ENCODE measurements at places on chromosomes 5 and 9.
A peak's percentile ranks its signal among the peaks of the same experiment; 100 is the strongest.

- DNase-seq: no peak
Observed at GRCh38 chr9:130918101-130918825, 20.8 kb downstream of the FIBCD1 start.

DNA sequence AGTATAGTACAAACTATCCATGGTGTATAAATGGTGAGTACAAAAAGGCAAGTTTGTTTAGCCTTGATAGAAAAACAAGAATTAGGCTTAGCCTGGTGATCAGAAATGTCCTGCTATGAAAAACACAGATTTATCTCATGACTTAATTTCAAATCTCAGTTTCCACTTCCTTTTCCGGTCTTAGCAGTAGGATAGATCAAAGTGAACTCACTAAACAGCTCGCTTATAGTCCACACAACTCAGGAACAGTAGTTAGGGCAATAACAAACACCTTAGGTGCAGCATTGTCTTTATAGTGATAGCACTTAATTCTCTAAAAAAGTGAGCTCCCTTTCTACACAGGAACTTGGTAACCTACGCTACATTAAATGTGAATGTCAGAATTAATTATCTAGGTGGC is 11.4 kb downstream of the GOLGA1 start:
- no peak for DNase-seq

- DNase-seq: no peak
Observed at GRCh38 chr9:119368179-119368578, 1.1 kb downstream of the BRINP1 start.

DNA sequence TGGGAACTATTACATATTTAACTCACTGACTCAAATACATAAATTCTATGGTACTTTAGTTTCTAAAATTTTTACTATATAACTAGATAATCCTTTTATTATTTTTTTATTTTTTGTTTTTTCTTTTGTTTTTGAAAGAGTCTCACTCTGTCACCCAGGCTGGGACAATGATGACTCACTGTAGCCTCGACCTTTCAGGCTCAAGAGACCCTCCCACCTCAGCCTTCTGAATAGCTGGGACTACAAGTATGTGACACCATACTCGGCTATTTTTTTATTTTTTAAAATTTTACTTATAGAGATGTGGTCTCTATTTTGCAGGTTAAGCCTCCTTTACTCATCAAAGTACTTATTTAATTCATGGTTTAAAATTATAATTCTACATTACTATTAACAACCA is 92.2 kb upstream of the SLCO4C1 start:
- DNase-seq: no peak

DNA sequence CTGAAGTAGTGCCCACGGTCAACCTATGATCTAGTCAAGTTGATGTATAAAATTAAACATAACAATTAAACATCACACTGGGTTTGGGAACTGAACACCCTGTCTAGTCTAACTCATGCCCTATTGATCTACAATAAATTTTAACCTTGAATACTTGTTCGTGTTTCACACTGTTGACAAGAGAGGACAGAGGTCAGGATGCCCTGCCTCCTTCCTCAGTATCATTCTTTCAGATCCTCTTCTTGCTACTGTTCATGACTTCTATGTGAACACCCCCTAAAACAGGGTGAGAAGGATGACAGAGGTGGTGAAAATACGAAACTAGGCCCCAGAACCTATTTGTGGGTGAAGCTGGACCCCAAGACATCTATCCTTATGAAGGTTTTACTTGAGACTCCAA is 8.1 kb upstream of the MAT2B start:
- DNase-seq: no peak

DNA sequence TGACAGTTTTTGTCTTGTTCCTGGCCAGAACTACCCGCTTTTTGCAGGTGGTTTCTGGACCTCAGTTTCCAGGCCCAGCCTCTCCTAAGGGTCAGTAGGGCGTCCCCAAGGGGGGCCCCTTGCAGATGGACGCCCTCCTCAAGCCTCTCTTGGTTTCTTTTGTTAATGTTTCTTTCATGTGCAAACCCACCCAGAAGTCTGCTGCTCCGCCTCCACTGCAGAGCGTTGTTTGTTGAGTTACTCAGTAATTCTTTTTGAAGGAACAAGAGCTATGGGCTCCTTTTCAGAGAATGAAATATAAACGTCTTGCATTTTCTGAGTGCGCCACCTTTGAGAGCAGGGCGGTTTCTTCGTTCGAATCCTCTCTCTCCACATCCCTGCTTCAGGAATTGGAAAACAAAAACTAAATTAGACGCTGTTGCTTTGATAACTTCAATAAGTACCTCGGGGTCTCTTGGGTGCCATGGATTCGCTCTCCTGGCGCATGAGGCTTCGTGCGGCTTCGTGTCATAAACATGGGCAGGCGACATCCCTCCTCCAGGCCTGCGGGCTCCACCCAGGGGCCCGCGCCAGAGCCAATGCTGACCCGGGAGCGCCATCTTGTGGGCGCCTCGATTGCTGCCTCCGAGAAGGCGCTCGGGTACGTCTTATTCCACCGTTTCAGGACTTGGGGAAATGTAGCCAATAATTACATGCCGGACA is 38.3 kb upstream of the CKMT2 start:
- DNase-seq: peak; percentile 62

GRCh38 chr9:86257391-86257790 is 2.1 kb downstream of the C9orf153 start:
- DNase-seq: no peak

GRCh38 chr5:116313366-116313765 is 228.5 kb downstream of the COMMD10 start:
- no peak for DNase-seq

All from spinal cord (tissue), 10 donors.